ENCODE measurements at places on chromosomes 1 and 21. TPM values are rescaled to one million over a fixed set of nuclear protein-coding genes. Genes with fewer than 3 reads are reported as not detected.

The APCS gene
- not detected for total RNA-seq

The GBP6 gene
- not detected for total RNA-seq

The HCRTR1 gene
- not detected for total RNA-seq

The REN gene
- 1.1 TPM for total RNA-seq

The CFHR5 gene
- not detected for total RNA-seq

The CFHR1 gene
- total RNA-seq, result 0.29 TPM

The MARK1 gene
- 0.29 TPM for total RNA-seq

The CEP85 gene
- total RNA-seq, result 8.9 TPM

The PRAMEF25 gene
- total RNA-seq, result not detected

The KRTAP19-6 gene
- not detected for total RNA-seq

The FAM163A gene
- total RNA-seq, result not detected

The AIM2 gene
- 2.8 TPM for total RNA-seq

The YTHDF2 gene
- total RNA-seq, result 40.4 TPM

The KDF1 gene
- total RNA-seq, result 0.58 TPM

The SELL gene
- not detected for total RNA-seq

The PGLYRP3 gene
- total RNA-seq, result not detected

The WDR4 gene
- 6.1 TPM for total RNA-seq

The NEK2 gene
- total RNA-seq, result 29.1 TPM

The REG4 gene
- total RNA-seq, result not detected

The S100A2 gene
- total RNA-seq, result 2.3 TPM

The LCA5L gene
- 2.3 TPM for total RNA-seq

The ITSN1 gene
- 62.7 TPM for total RNA-seq

The PIGR gene
- not detected for total RNA-seq

The FCRL1 gene
- not detected for total RNA-seq

The SNX7 gene
- 31.4 TPM for total RNA-seq

The RAVER2 gene
- 5.8 TPM for total RNA-seq

Data from myometrial cell (primary cell).